Fibroblast of skin of left quadriceps (primary cell): ENCODE measurements at places on chromosomes 13 and 19.

GRCh38 chr13:101915755-101916107 is 463.3 kb downstream of the ITGBL1 start:
- DNase-seq, result no peak

GRCh38 chr19:2663920-2664571 is 38.4 kb downstream of the GNG7 start:
- no peak for DNase-seq

- no peak for DNase-seq
Measured at GRCh38 chr13:113655346-113656002, 2.5 kb downstream of the ATP4B start.

- no peak for DNase-seq
Measured at GRCh38 chr19:58021541-58022282, 12.1 kb upstream of the ZSCAN1 start.

GRCh38 chr13:111066544-111066943 is 48.6 kb upstream of the ARHGEF7 start:
- no peak for DNase-seq

DNA sequence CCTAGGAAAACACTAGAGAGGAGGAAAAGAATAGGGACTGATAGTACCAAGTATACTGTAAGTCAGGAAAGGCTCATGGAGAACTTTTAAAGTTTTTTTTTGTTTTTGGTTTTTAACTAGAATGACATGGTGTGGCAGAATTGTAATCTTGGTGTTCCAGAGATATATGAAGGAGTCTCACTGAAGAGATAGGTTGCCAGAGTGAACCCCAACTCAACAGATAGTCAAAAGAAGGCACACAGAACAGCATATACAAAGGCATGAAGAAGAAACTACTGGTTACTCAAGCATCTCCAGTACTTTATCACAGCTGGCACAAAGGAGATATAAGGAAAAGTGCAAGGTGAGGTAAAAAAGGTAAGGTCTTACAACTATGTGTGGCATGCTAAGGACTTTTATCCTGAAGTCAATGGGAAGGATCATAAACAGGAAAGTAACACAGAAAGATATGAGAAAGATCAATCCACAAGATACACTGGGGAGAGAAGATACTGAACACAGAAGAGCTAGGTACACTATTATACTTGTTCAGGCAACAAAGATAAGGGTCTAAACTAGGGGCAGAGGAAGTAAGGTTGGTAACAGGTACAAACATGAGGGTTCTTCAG is 6.0 kb downstream of the KPNA3 start:
- no peak for DNase-seq

DNA sequence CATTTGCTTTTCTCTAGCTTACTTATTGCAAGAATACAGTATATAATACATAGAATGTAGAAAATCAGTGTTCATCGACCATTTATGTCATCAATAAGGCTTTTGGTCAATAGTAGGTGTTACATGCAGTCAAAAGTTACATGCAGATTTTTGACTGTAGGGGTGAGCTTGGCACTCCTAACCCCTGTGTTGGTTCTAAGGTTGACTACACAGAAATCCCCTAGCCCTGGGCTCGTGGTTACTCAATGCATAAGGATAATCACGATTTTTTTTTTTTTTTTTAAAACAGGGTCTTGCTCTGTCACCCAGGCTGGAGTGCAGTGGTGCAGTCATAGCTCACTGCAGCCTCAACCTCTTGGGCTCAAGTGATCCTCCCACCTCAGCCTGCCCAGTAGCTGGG is 4.0 kb upstream of the NWD1 start:
- DNase-seq, result no peak

- no peak for DNase-seq
Measured at GRCh38 chr19:29400917-29401711, 124.7 kb upstream of the VSTM2B start.

GRCh38 chr19:10289836-10290356 is at the start of gene ICAM5:
ICAM5 (plus strand) TSS chr19:10289952; CDS start chr19:10290044, 92 bp downstream.
- no peak for DNase-seq

- no peak for DNase-seq
Measured at GRCh38 chr19:10285393-10285792, 1.4 kb upstream of the ICAM4 start.

GRCh38 chr13:21911646-21912298 is 240.9 kb downstream of the FGF9 start:
- DNase-seq, result no peak

- no peak for DNase-seq
Measured at GRCh38 chr13:50422181-50423148, 407.2 kb downstream of the KCNRG start.
